ENCODE measurements at places on chromosomes 12 and 14. TPM values are rescaled to one million over a fixed set of nuclear protein-coding genes. Genes with fewer than 3 reads are reported as not detected.

LMNTD1 gene
- 0.75 TPM for total RNA-seq

PUS7L gene
- 14.1 TPM for total RNA-seq

PRH2 gene
- total RNA-seq, result not detected

MANSC4 gene
- not detected for total RNA-seq

COCH gene
- total RNA-seq, result 4.2 TPM

DNA sequence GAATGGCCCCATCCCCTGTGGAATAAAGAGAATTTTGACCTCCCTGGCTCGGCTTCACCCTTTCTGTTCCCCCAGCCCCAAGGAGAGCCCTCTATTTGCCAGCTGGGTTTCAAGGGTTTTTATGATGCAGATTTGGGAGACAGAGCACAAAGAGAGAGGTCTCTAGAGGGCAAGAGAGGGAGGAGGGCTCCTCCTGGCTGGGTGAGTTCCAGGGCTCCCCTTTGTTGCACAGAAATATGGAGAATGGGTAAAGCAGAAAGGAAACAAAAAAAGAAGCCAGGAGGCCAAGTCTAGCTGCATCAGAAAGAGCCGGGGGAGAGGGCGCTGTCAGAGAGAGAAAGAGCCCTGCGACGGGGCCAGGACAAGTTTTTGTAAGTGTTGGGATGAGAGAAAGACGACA, 319.6 kb upstream of the RTL1 start:
- H3K27me3 ChIP-seq, result peaks cover 10% of the 10 kb centered on the region
- peaks cover 7% of the 10 kb centered on the region for H3K4me1 ChIP-seq
- DNase-seq, result no peak
- H3K4me3 ChIP-seq, result no peak overlapping the region
- H3K27ac ChIP-seq, result no peak overlapping the region

GRCh38 chr12:52949413-52950331, 754 bp downstream of the KRT18 start:
- peaks cover 18% of the 10 kb centered on the region for H3K36me3 ChIP-seq
- no peaks in the 10 kb centered on the region for H3K27me3 ChIP-seq
- H3K27ac ChIP-seq, result peak overlapping the region; percentile 80
- peak overlapping the region; percentile 78 for H3K4me3 ChIP-seq

GRCh38 chr12:55829967-55830600, 697 bp upstream of the DNAJC14 start:
- H3K27me3 ChIP-seq, result no peaks in the 10 kb centered on the region
- H3K36me3 ChIP-seq, result no peaks in the 10 kb centered on the region
- no peak for DNase-seq
- H3K4me3 ChIP-seq, result peak overlapping the region; percentile 97
- H3K27ac ChIP-seq, result peak overlapping the region; percentile 98

DNA sequence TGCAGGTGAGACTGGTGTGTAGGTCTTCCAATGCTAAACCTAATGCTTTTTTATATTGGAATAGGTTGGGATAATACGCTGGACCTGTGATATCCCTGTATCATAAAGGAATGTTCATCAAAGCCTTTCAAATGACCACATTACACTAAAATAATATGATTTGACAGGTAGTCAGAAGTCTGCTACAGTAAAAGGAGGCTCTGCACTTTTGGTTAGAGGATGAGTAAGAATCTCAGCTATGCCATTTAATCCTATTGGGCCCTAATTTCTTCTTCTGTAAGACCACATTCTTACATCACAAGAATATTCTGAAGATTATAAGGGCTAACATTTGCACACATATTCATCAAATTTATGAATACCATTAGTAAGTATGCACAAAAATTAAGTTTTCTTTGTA, 250.5 kb upstream of the FLRT2 start:
- no peak overlapping the region for H3K27ac ChIP-seq
- DNase-seq, result no peak
- H3K36me3 ChIP-seq, result no peaks in the 10 kb centered on the region
- H3K27me3 ChIP-seq, result no peaks in the 10 kb centered on the region

- H3K36me3 ChIP-seq, result no peaks in the 10 kb centered on the region
- H3K4me3 ChIP-seq, result no peak overlapping the region
- no peak overlapping the region for H3K27ac ChIP-seq
Observed at GRCh38 chr14:98704441-98704840, 567.6 kb downstream of the BCL11B start.

GRCh38 chr14:23577710-23578392, 739 bp downstream of the JPH4 start:
- peaks cover 57% of the 10 kb centered on the region for H3K27me3 ChIP-seq
- H3K4me1 ChIP-seq, result peaks cover 14% of the 10 kb centered on the region
- H3K27ac ChIP-seq, result no peak overlapping the region
- DNase-seq, result peak; percentile 59

GRCh38 chr12:4567073-4567881, 5.3 kb downstream of the DYRK4 start:
- H3K27me3 ChIP-seq, result no peaks in the 10 kb centered on the region
- DNase-seq, result no peak
- no peak overlapping the region for H3K27ac ChIP-seq
- H3K4me1 ChIP-seq, result peaks cover 6% of the 10 kb centered on the region

- H3K36me3 ChIP-seq, result peaks cover 15% of the 10 kb centered on the region
- H3K27ac ChIP-seq, result no peak overlapping the region
- no peak for DNase-seq
- no peaks in the 10 kb centered on the region for H3K27me3 ChIP-seq
Observed at GRCh38 chr14:90614696-90615516, 201.3 kb downstream of the TTC7B start.

- DNase-seq, result no peak
- H3K27ac ChIP-seq, result no peak overlapping the region
- peaks cover 26% of the 10 kb centered on the region for H3K4me1 ChIP-seq
- peaks cover 3% of the 10 kb centered on the region for H3K36me3 ChIP-seq
Observed at GRCh38 chr12:80590085-80590484, 117.3 kb upstream of the MYF6 start.
